WTC11 (cell line): ENCODE measurements at places on chromosomes 11 and 22.

DNA sequence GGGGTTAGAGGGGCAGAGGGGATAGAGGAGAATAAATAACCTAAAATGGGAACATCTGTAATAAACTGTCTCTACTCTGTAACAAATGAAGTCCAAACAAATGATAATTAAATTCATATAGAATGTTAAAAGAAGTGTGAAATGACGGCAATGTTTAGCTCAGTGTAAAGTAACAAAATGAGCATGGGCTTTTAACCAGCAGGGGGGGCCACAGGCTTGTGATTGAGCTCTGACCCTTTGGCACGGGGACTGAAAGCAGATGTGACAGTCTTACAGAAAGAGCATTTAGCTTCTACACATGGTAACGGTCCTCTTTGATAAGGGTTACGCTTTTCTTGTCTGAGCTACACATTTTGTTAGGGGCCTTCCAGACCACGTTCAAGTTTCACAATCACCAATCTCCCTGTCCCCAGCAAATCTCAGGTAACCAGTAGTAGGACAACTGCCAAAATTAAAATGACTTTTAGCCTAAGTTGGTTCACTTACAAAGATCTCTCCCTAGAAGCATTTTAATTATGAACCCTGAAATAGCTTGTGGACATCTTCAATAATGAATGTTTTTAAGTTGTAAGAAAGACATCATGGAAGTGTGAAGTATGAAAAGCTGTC, 262.5 kb downstream of the DCDC1 start:
- DNase-seq = peak; percentile 77

- DNase-seq = no peak
These were observed 91.7 kb upstream of the CLMP start for GRCh38 chr11:123286761-123287160.

DNA sequence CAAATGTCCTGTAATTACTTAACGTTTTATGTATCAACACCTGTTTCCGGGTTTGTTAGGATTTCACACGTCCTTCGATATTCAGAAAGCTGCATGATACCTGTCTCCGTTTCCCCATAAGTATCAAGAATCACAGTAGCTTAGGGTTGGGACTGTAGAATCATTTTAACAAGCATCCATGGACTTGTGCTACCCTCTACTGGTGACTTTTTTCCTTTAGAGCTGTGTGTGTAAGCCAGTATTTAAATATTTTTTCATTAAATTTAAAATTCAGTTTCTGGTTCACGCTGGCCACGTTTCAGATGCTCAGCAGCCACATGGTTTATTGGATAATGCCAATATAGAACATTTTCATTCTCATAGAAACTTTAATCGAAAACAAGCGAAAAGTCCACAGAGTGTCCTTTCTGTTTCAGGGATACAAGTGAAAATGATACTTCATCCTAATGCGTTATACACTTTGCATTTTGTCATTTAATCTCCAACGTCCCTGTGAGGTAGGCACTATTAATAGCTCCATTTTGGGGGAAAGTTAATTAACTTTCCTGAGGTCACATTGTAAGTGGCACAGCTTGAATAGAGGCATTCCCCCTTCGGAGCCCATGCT, 61.5 kb upstream of the SLC25A18 start:
- no peak for DNase-seq

- DNase-seq = no peak
These were observed 8.0 kb downstream of the MYH9 start for GRCh38 chr22:36379593-36380361.

DNA sequence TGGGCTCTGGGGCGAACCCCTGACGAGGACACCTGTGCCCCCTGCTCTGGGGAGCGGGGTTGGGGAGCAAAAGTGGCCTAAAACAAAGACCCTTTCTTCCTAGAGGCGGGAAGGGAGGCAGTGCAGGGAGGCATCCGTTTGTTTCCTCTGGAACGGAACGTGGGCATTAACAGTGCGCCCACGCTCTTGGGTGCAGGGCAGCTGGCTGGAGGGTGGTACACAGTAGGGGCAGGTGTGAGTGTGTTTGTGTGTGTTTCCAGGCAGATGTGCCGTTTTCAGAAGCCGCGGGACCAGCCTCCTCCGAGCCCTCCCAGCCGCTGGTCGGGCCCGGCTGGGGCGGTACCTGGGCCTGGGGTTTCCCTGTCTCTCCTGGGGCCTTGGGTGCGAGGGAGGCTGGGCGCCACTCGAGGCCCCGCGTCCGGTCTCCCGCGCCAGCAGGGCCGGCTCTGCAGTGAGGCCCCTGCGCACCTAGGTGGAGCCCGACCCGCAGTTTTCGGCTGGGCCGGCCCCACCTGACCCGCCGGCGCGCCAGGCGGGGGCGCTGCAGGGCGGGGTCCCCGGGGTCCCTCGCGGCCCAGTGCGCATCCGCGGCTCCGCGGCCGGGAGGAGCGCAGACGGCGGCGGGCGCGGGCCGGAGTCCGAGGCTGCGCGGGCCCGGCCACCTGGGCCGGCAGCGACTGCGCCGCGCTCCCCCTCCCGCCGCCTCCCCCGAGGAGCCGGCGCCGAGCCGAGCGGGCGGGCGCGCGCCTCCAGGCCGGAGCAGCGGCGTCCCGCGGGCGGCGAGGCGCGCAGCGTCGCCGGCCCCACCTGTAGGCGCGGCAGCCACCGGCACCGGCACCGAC, 1252.7 kb downstream of the BRD1 start:
- peak; percentile 79 for DNase-seq

DNA sequence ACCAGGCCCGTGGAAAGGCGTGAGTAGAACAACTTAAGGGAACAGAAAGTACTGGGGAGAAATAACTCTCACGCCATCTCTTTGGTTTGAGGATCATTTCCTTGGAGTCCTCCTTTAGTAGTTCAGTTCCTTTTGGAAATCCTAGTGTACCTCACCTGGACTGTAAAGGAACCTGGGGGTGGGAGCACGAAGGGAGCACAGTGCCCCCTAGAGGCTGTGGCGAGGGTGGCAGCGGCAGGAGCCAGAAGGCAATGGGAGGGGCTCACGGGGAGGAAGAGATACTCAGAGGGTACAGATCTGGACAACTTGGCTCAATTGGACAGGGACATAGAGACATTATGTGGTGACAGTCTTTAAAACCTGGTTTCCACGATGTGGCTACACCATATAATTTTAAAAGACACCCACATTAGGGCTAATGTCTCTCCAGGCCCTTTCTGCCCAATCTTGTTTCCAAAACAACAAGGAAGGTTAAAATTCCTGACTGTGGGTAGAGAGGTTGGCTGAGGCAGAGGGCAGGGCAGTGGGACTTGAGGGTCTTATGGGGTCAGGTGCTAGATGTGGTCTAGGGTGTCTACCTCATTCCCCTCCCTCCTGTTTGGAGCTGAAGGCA, 87.0 kb downstream of the CSNK2A3 start:
- peak; percentile 87 for DNase-seq

GRCh38 chr11:60069450-60069849, 13.0 kb downstream of the MS4A3 start:
- no peak for DNase-seq

- DNase-seq = no peak
These were observed 6.4 kb downstream of the LMO2 start for GRCh38 chr11:33885338-33886005.

- DNase-seq = no peak
These were observed 20.1 kb downstream of the SERPIND1 start for GRCh38 chr22:20793748-20794649.

DNA sequence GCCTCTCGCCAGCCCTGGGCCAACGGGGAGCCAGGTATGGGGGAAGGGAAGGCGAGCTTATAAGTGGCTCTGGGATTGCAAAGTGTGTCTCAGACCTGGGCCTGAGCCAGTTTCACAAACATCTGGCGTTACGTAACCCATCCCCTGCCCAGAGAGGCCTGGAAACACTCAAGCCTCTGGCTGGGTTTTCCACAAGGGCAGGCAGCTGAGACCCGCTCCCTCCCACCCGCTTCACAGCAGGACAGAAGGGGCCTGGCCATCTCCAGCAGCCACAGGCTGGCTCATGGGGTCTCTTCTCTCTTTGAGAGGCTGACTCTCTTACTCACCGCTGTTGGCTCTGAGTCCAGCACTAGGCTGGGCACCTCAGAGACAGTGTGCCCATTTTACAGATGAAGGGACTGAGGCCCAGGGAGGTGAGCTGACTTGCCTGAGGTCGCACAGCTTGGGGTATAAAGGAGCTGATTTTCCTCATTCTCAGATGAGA, 44.5 kb downstream of the TRIOBP start:
- DNase-seq = no peak

- no peak for DNase-seq
These were observed 63.8 kb downstream of the CYB5R2 start for GRCh38 chr11:7609521-7609920.

GRCh38 chr11:94062360-94062759, 41.2 kb downstream of the HEPHL1 start:
- DNase-seq = no peak

DNA sequence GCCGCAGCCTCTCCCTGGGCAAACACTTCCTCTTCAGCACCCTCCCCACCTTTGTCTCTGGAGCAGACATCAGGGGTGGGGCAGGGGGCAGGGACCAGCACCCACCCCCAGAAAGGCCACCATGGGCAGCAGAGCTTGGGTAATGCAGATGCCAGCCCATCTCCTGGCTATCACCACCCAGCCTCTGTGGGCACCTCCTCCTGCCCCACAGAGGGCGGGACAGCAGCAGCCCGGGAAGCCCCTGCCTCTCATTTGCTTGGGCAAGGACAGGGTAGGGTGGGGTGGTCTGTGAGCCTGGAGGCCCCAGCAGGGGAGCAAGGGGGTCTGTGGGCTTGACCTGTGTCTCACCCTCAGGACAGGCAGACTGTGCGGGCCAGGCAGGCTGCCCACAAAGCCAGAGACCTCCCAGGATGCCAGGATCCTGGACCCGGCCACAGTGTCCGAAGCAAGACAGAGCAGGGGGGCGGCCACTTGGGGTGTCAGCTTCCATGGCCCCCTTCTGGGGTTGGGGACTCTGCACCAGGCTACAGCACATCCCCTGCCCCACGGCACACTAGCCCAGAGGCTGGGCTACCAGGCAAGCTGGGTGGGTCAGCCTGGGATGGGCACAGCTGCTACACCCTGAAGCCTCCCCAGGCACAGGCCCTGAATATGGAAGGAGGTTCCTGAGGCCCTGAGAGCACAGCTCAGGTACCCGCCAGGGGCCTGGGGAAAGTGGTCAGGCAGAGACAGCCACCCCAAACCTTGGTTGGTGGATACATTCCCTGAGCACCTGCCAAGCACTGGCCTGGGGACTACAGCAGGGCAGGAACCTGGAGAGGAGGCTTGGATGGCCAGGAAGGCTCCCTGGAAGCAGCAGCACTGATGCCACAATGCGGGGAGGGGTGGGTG, 4.5 kb downstream of the RNH1 start:
- no peak for DNase-seq

GRCh38 chr11:43360361-43361032, 1.8 kb downstream of the TTC17 start:
- no peak for DNase-seq

GRCh38 chr22:39487826-39488520, 14.1 kb upstream of the MIEF1 start:
- no peak for DNase-seq

DNA sequence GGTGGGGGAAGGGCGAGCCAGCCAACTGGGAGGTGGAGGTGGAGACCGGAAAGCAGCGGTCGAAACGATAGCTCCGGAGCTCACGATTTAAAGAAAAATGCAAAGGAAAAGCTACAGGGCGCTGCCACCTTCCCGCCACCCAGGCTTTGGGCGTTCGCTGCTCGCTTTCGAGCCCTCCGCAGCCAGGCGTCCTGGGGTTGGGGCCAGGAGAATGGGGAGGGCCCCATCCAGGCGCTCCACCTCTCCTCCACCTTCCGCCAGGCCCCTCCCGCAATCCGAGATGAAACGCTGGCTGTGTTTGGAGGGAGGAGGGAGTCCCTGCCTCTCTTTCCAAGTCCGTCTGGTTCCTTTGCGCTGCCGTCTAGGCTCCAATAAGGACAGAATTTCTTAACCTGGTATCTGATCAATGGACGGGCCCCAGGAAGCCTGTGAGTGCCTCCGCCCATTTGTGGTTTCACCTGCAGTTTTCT, 483 bp upstream of the ABTB2 start:
- DNase-seq = peak; percentile 65

- DNase-seq = no peak
These were observed 37.4 kb upstream of the CD82 start for GRCh38 chr11:44528103-44528502.

DNA sequence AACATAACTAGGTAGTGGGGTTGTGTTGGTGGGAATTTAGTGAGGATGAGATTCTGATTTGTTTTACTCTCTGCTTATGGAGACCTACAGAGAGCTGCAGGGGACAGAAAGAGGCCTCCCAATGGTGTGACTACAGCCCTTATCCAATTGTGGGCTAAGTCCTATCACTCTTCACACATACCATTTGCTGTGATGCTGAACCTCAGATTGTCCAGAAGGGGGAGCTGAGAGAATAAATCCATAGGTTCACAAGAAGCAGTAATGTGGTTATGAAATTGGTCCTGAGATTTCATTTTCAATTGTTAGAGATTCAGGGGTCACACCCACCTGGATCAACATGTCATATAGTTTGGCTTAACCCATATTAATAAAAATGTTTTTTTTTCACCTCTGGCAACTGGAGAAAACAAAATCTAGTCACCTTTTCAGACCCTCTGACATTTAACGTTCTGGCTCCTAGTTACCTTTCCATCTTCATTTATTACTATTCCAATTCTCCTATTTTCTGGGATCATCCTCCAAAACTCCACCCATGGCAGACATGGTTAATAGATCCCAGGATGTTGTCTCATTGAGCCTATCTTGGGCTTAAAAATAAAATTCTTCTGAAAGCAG, 53.3 kb upstream of the PTPN5 start:
- DNase-seq = no peak

DNA sequence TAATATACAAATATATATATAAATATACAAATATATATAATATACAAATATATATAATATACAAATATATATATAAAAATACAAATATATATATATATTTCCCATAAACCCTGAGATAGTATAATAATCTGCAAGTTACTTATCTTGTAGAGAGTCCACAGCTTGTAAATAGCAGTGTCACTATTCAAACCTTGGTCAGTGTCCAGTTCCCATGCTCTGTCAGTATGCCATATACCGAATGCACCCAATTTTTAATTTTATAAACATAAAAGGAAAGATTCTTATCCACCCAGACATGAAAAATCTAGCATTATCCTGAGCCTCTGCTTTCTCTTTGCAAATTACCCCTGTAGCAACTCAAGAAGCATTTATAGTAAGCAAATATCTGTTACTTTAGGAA, 21.6 kb upstream of the CTSC start:
- DNase-seq = no peak

- DNase-seq = peak; percentile 76
These were observed at the start of gene WT1 for GRCh38 chr11:32435511-32435941. Gene WT1, minus strand, starts transcription at chr11:32435539.

DNA sequence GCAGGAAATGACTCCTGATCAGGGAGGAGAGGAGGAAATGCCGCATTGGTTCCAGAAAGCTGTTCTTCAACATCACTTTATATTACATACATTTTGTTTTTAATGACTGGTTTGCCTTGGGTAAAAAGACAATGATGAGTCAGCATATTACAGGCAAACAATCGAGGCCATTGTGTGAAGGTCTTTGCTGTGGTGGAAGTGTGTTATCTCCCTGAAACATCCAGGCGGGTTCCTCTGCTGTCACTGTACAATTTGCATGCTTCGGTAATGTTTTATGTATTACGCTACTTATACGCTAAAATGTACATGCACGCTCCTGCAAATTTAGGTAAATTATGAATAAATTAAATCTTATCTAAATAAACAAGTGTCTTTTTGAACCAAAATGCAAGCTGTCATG, 161.1 kb downstream of the KIRREL3 start:
- no peak for DNase-seq

- no peak for DNase-seq
These were observed 3.1 kb downstream of the OR56A1 start for GRCh38 chr11:6027501-6027900.

GRCh38 chr11:44726283-44727113, at the start of gene TSPAN18:
Gene TSPAN18, plus strand, starts transcription at chr11:44726962. Its CDS starts 179,455 bp downstream, at chr11:44906417.
- peak; percentile 62 for DNase-seq
